Esophagus (tissue), 2 donors: ENCODE measurements at places on chromosomes 2 and 18. TPM values are rescaled to one million over a fixed set of nuclear protein-coding genes. Genes with fewer than 3 reads are reported as not detected.

The ZEB2 gene
- 5.9 TPM for polyA plus RNA-seq

The RSAD2 gene
- polyA plus RNA-seq: 0.98 TPM

The HAT1 gene
- 29.4 TPM for polyA plus RNA-seq

The GORASP2 gene
- 27.6 TPM for polyA plus RNA-seq

The RAB17 gene
- polyA plus RNA-seq: 10.9 TPM
